ENCODE measurements at places on chromosomes 5 and 9.
A peak's percentile ranks its signal among the peaks of the same experiment; 100 is the strongest.

- no peak for DNase-seq
These were observed 389.4 kb upstream of the TUSC1 start for GRCh38 chr9:26067608-26068007.

DNA sequence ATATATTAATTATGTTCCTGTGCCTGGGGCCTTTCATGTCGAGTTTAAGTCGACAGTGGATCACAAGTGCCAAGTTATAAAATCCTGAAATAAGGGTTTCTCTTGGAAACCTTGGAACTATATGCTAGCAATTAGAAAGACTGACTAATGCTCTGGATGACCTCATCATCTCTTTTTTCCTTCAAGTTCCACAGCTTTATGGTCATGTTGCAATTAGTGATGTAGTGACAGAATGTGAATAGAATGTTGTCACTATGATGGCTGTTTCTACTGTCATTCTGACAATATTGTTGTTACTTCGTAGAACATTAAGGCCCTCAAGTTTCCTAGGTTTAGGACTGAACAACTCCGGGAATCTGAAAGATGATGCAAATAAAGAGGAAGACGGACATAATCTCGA, 368.0 kb upstream of the SEMA6A start:
- DNase-seq, result no peak

GRCh38 chr9:72092820-72093219, 32.4 kb upstream of the C9orf57 start:
- DNase-seq, result no peak

GRCh38 chr5:24492229-24492628, 152.5 kb downstream of the CDH10 start:
- no peak for DNase-seq

DNA sequence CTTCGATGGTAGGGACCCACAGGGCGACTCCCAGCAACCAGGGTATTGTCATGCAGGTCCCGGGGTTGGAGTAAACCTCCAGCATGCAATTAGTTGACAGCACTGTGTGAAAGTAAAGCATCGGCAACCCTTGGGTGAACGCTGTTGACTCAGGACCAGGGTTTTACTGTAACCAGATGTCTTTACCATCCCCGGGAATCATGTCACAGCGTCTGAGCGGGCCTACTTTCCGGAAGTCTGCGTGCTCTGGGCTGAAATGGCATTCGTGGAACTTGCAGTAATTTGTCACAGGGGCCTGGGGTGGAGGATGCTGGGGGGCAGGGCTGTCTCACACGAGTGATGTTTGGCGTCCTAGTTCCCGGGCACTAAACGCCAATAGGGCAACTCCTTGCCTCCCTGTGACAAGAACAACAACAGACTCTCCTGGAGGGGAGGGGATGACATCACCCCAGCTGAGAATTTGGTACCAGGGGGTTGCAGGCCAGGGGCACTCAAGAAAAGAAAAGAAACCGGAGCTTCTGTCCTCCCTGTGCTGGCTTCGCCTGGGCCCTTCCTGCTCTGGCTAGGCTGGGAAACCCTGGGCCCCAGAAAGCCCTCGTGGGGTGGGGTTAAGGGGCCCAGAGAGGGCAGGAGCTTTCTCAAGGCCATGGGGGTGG, 10.1 kb upstream of the UBAC1 start:
- no peak for DNase-seq

DNA sequence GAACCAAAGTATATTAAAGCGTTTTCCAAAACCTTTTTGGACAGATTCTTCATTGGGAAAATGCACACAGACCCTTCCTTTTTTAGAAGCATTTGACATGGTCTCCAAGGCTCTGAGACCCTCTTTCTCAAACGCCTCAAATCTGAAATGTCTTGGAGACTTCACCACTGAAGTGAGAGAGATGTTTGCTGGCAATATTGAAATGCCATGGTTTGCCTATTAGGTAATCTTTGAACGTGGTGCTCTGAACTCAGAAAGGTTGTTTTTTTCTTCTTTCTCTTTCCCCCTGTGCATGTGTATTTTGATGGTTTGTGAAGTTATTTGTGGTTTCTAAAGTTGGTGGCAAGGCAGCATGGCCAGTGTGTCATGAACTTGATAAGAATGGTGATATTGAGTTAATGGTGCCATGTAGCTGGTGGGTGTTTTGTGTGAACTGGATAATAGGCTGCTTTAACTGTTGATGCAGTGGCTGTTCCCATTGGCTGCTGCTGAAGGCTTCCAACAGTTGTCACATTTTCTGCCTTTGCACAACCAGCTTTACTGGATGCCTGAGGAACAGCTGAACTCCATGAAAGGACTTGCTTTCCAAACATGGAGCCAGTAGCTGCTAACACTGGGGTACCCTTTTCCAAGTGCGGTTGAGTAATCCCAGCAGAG, 1.7 kb downstream of the PALM2AKAP2 start:
- DNase-seq, result no peak

GRCh38 chr9:35798658-35799374, 7.4 kb downstream of the NPR2 start:
- no peak for DNase-seq

DNA sequence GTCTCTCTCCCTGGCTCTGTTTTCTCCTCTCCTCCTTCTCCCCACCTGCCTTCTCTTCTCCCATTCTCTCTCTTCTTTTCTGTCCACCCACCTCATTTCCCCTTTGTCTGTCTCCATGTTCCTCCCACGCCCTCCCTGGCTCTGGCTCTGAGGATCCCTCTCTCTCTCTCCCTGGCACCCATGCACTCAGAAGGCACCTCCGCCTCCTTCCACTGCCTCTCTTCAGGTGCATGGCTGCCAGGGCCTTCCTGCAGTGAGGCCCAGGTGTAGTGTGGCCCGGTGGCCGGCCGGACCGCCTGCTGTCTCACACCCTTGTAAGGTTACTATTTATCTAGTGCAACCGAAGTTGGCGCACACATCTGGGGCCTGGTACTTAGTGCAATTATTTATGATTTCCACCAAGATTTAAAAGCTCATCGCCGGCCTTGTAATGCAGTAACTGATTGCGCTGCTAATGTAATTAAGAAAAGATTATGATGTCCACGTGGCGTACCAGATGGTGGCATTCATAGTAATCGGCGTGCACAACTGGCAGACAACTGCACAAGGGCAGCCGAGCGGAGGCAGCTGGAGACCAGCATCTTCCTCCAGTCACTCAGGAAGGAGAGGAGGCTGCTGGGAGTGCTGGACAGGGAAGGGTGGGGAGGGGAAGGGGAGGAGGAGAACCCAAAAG, 50.4 kb upstream of the MVB12B start:
- DNase-seq, result no peak

DNA sequence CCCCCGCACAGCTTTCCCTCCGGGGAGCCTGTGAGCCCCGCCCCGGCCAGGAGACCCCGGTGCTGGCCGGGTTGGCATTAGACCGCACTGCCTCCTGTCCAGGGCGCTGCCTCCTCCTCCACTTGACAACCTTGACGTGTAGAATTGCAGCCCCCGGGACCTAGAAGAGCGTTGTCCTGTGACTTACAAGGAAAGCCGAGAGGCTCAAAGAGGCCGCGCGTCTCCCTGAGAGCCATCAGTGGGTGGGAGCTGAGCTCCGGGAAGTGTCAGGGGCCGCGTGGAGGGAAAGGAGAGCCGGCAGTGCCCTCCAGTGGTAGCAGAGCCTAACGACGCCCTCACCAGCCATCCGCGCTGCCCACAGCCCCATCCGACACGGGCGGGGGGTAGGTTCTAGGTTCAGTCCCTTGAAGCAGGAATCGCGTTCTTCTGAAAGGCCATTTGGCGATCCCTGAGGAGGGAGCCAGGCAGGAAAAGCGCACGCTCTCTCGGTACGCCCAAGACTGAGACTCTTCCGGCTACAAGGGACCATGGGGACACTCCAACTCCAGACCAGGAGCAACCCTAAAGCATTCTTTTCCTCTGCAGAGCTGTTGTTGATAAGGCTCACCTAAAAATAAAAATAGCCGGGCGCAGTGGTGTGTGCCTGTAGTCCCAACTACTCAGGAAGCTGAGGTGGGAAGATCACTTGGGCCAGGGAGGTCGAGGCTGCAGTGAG, 40.6 kb upstream of the SAP30L start:
- DNase-seq, result peak; percentile 88

DNA sequence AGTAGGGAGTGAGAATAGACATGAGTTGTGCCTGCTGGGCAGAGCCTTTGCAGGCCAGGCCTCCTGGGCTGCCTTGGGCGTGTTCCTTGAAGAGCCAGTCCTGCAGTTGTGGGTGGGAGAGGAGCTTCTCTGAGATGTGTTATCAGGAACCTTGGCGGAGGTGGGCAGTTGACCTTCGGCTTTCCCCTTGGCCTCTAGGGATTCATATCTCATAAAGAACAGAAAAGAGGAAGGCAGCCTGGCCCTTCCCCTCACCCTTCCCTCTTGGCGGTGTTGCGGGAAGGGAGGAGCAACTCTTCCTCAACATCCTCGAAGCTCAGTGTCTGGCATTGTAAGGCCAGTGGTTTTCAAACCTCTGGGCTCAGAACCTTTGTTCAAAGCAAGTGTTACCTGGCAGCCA, 59.2 kb downstream of the DAPK1 start:
- no peak for DNase-seq

DNA sequence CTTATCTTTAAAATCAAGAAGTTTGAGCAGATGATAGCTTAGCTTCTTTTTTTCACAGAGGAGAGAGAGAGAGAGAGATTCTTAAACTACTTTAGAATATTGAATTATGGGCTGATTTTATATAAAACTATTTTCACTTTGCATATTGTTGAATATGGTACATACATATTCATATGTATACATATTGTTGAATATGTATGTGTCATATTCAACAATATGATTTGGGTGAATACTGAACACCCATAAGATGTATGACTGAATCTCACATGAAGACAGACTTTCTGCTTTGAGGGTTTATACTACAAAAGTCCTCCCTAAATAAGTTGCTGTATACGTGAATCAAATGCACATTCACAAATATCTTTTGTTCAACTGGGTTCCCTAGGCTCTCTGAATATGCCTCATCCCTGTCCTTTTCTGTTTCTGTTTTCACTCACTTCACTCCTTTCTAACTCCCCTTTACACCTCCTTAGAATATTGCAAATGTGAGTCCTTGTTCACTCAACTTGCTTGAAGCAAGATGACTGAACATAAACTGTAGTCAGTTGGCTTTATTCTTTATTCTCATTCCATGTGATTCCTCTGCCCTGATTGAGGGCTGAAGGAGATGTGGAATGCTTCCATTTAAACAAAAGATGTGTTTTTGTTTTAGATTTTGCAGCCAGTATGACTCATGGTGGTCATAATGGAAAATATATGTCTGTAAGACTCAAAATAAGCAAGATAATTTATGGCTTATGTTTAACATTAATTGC, 225.4 kb upstream of the DAB2 start:
- DNase-seq, result no peak

GRCh38 chr5:14830210-14831005, 41.2 kb downstream of the ANKH start:
- no peak for DNase-seq

DNA sequence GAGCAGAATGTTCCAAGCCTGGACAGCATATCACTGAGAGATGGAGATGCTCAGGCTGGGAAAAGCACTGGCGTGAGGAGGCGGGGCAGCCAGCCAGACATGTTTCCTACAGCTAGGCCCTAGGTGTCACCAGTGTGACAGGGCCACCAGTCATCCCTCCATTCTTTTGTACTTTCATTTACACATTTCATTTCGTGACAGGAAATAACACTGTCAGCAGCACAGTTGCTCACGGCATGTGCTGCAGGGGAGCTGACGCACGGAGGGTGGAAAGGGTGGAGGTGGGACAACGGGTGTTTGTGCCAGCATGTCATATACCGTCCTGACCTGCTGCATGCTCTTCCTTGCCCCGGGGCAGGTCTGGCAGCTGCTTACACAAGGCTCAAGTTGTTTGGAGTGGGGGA, 14.8 kb upstream of the CEMIP2 start:
- no peak for DNase-seq

DNA sequence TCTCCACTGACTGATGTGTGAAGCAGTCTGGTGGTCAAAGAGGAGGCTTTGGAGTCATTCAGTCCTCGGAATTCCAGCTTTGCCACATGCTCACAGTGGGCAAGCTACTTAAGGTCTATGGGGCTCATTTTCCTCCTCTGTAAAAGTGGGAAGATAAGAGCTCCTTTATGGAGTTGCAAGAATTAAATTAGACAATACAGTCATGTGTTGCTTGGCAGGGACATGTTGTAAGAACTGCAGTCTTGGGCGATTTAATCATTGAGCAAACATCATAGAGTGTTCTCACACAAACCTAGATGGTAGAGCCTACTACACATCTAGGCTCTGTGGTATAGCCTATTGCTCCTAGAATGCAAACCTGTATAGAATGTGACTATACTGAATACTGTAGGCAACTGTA, 253.9 kb downstream of the SH3GL2 start:
- DNase-seq, result no peak

DNA sequence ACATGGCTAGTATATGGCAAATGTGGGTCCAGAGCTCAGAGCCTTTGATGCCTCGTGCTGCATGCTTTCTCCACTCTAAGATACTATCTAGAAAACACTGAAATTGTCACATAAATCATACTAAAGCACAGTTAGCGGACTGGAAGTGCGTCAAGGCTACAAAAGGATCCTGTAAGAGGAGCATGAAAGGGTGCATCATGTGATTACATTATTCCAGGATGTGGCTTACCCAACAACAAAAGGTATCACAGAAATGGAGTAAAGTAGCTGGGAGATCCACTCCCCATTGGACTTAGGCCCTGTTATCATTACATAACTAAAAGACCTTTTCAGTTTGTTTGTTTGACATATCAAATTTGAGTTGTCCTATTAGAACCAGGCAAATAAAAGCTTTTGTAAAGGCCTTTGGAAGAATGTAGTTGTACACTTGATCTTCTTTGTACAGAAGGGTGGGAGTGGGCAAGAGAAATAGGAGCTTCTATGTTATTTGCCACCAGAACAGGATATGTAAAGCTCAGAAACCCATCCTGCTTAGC, 6.9 kb downstream of the SLC31A1 start:
- no peak for DNase-seq

DNA sequence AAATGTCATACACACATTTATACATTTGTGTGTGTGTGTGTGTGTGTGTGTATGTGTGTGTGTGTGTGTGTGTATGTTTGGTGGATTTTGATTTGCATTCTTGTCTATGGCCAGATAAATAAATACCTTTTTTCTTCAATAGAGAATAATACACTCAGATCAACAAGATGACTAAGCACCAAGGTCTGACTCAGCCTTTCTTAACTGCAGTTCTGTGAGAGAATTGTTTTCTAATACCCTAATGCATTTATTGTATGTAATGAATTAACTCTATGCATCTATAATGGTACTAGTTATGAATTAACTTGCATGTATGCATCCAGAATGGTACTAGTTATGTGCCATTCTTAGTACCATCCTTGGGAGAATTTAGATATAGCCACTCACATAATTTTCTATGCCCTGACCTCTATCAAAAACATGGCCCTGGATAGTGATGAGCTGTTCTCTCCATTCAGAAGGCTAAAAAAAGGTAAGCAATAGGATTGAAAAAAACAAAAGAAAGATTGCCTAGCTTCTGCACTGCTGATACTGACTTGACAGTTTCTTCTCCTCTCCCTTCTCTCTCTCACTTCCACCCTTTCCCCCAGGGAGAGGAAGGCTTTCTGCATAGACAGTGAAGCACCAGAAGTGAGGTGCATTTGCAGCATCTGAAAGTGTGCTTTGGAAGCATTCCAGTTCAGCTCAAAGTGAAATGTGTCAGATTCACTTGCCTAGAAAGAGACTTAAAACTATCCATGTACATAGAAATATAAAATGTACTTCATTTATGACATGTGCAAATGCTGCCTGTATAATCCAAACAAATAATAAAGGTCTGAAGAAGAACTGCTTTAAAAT, 55.1 kb upstream of the CCDC112 start:
- DNase-seq, result no peak

- DNase-seq, result no peak
These were observed 850 bp downstream of the IL6ST start for GRCh38 chr5:55993731-55994494.

- no peak for DNase-seq
These were observed 53.6 kb upstream of the RANBP6 start for GRCh38 chr9:6068983-6069382.
